ENCODE measurements at places on chromosomes 1 and 21. TPM values are rescaled to one million over a fixed set of nuclear protein-coding genes. Genes with fewer than 3 reads are reported as not detected.

- no peaks in the 10 kb centered on the region for H3K36me3 ChIP-seq
- H3K27ac ChIP-seq = no peak overlapping the region
- H3K4me1 ChIP-seq = peaks cover 18% of the 10 kb centered on the region
- no peak for DNase-seq
- H3K4me3 ChIP-seq = peak overlapping the region; percentile 50
Measured at GRCh38 chr1:245156736-245157505, 2.1 kb downstream of the KIF26B start.

DNA sequence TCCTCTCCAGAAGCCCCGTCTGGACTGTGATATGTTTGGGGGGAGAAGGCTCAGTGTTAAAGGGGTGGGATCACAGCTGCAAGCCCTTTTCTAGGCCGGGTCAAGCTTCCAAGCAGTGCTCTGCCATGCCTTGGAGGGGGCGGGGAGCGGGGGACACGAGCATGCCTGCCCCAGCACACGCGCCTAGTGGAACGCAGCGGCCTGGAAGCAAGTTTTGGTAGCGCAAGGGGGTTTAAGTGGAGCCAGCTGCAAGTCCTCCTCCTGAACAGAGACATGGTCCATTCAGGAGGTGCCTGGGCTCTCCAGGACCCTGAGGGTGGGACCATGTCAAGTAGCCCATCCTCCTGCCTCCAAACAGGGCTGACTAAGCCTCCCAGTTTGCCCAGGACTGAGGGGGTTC lies 112.2 kb downstream of the CASZ1 start:
- no peaks in the 10 kb centered on the region for H3K27me3 ChIP-seq
- H3K4me1 ChIP-seq = no peaks in the 10 kb centered on the region
- H3K4me3 ChIP-seq = no peak overlapping the region
- no peaks in the 10 kb centered on the region for H3K36me3 ChIP-seq
- no peak for DNase-seq

DNA sequence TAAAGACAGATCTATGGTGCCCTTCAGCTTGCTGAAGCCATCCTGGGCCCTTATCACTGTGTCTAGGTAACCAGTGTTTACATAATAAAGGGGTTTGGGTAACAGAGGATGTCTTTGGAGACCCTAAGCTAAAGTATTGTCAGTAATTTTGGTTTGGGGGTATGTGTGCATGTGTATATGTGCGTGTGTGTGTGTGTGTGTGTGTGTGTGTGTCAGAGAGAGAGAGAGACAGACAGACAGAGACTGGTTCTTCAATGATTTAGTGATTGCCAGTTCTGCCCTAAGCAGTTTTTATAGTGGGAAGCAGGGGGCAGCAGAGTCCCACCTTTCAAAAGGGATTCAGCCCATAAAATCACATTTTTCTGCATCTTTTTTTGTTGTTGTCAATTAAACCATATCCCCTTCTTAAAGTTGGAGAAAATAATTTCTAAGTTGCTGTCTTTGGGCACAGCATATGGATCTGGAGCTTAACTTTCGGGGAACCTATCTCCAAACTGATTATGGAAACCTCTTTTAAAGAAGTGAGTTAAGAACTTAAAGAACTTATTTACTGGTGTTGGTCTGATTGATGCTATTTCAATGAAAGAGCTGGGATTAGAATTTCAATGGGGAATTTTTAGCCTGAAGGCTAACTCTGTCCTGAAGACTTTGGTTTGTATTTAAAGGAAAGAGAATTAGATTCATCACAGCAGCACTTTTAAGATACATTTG lies 51.1 kb downstream of the ZNF326 start:
- no peaks in the 10 kb centered on the region for H3K4me1 ChIP-seq
- H3K36me3 ChIP-seq = no peaks in the 10 kb centered on the region
- no peak overlapping the region for H3K27ac ChIP-seq
- no peaks in the 10 kb centered on the region for H3K27me3 ChIP-seq

Gene CYP4Z1
- not detected for total RNA-seq

DNA sequence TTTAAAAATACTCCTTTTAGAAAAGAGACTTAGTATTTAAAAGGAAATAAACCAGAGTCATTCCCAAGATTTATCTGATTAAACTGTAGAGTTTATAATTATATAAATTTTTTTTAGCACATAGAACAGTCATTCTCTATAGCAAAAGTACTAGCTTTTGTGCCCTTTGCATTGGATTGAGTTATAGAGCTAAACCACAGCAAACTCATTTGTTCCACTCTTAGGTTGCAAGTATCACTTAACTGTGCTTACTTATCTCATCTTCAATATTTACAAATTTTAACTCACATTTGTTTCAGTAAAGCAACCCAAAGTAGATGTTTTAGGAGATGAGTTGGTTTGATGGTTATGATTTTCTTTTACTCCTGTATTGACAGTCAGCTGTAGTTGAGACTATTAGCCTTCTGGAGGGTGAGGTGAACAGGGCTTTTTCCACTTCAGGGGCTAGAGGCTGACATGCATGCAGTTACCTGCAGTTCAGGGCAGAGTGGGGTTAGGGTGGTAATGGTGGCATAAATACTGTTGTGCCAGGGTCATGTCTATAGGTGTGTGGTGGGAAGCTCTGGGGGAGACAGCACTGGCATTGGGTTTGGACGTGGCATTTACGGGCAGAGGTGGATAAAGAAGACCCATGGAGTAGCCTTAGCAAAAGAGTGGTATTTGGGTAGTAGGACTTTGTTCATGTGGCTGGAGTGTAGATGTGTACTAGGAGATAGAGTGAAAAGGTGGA lies 42.1 kb downstream of the DYRK1A start:
- H3K36me3 ChIP-seq = no peaks in the 10 kb centered on the region
- DNase-seq = no peak
- H3K27ac ChIP-seq = peak overlapping the region; percentile 61
- peaks cover 51% of the 10 kb centered on the region for H3K4me1 ChIP-seq
- H3K27me3 ChIP-seq = no peaks in the 10 kb centered on the region
- no peak overlapping the region for H3K4me3 ChIP-seq

DNA sequence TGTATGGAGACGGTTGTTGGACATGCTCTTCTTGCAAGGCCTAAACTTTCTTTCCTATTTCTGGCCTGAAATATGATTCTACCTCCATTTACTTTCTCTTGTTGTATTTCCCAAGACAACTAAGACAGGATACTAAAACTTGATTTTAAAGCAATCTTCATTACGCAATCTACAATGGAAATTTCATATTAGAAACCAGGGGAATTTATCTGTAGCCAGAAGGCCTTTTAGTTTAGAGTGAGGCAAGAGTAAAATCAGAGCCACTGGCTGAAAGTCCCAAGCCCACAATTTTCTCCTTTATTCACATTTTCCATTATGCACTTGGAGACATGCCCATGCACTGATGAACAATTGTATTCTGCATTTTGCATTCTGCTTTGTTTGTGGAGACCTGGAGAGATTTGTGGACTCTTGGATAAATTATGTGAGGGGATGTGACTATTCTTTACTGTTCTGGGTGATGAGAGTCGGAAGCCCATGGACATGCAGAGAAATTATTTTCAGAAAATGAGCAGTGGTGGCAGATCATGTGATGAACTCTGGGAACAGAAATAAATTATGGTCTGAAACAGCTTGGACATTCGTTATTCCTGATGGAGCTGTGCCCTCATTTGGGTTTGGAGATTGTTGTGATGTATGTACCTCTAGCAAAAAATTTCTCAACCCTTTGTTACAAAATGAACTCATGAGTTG lies 336.8 kb downstream of the SEC16B start:
- H3K4me3 ChIP-seq = no peak overlapping the region
- no peak overlapping the region for H3K27ac ChIP-seq
- no peaks in the 10 kb centered on the region for H3K4me1 ChIP-seq
- H3K36me3 ChIP-seq = no peaks in the 10 kb centered on the region

- no peak overlapping the region for H3K4me3 ChIP-seq
- DNase-seq = no peak
- H3K36me3 ChIP-seq = no peaks in the 10 kb centered on the region
- no peak overlapping the region for H3K27ac ChIP-seq
- H3K27me3 ChIP-seq = no peaks in the 10 kb centered on the region
Measured at GRCh38 chr1:178183796-178184195, 89.9 kb downstream of the RASAL2 start.

DNA sequence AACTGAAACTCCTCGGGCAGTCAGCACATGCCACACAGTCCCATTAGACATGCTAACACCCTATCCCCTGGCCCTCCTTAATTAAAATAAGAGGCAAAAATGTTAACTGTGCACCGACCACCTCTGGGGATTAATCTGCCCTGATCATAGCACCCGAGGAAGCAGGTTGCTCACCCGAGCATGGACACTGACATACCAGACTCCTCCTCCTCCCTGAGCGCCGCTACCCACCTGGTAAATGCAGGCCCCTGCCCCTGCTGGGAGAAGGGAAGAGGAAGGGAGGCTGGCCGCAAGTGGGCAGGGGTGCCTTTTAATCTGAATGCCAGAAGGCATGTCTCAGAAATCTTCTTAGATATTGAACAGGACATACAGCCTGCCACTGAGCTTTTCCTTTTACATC lies 360.9 kb downstream of the RRAGC start:
- H3K36me3 ChIP-seq = no peaks in the 10 kb centered on the region
- H3K4me3 ChIP-seq = no peak overlapping the region

Gene BCL2L15
- 0.87 TPM for total RNA-seq

- H3K4me1 ChIP-seq = no peaks in the 10 kb centered on the region
- no peak for DNase-seq
- H3K36me3 ChIP-seq = no peaks in the 10 kb centered on the region
- no peak overlapping the region for H3K4me3 ChIP-seq
- H3K27me3 ChIP-seq = no peaks in the 10 kb centered on the region
Measured at GRCh38 chr1:229562686-229563085, 4.2 kb upstream of the ABCB10 start.

DNA sequence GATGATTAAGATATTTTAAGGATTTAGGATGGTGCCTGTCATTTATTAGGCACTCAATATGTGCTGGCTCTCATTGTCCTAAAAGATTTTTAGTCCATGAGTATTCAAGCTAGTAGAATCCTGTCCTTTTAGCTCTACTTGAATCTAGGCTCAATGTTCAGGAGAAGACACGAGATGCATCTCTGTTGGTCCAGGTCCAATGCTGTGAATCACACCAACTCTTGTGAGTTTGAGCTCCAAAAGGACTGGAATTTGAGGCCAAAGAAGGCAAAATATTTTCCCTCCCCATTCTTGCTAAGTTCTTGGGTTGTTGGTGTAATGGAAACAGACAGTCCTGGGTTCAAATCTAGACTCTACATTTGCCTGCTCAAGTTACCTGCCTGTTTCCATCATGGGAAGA lies 1.4 kb upstream of the PODN start:
- no peak overlapping the region for H3K4me3 ChIP-seq
- no peak for DNase-seq
- H3K27me3 ChIP-seq = peaks cover 5% of the 10 kb centered on the region
- H3K36me3 ChIP-seq = no peaks in the 10 kb centered on the region
- no peak overlapping the region for H3K27ac ChIP-seq

Gene C21orf91
- 35.7 TPM for total RNA-seq

DNA sequence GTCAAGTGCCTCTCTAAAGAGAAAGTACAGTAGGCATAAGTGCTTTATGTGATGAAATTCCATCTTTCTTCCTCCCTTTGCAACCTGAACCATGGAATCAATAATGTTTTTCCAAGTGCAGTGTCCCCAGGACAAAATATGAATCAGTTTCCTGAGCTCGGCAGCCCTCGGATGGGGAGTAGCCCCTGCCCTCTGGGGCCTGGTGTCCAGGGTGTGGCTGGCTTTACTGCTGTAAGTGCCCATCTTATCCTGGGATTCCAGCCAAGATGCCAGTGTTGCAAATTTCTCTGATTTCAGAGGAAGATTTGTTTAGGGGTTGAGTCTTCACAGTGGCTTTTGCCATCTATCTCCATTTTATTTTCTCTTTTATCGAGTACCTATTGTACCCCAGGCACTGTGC lies 40.5 kb upstream of the SRP9 start:
- H3K27me3 ChIP-seq = no peaks in the 10 kb centered on the region
- DNase-seq = no peak
- no peak overlapping the region for H3K27ac ChIP-seq
- H3K4me1 ChIP-seq = no peaks in the 10 kb centered on the region
- H3K4me3 ChIP-seq = no peak overlapping the region
- H3K36me3 ChIP-seq = no peaks in the 10 kb centered on the region

DNA sequence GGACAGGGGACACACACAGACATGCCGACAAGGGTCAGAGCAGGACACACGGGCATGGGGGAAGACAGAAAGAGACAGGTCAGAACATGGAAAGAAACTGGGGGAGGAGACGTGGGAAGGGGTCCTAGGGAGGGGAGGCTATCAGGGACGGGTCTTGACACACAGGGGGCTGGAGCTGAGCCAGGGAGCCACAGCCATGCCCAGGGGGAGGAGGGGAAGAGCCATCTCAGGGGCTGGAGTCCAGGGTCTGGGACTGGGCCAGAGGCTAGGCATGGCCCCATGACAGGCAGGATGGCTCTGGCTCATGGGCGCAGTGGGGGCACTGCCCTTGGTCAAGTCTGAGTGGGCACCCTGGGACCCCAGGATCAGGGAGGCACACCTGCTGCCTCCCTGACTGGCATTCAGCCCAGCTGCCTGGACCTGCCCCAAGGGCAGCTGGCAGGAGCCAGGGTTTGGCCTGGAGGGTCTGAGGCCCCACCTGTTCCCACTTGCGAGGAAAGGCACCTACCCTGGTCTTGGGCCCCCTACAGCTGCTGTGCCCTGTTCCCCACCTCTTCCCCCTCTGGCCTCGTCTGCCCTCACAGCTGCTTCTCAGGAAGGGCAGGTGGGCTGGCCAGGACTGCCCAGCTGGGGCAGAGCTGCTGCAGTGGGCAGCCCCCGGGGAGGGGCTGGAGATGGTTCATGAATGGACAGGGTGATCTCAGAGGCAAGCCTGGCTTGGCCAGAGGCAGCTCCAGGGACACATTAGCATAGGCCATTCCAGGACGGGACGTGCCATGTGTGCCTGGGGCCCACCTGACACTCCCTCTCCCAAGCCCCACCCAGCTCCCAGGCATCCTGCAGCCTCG lies 42.9 kb downstream of the HSPG2 start:
- DNase-seq = no peak
- H3K4me3 ChIP-seq = no peak overlapping the region
- no peaks in the 10 kb centered on the region for H3K4me1 ChIP-seq
- H3K27me3 ChIP-seq = no peaks in the 10 kb centered on the region
- H3K27ac ChIP-seq = no peak overlapping the region

GRCh38 chr1:189596197-189596596 lies 881.5 kb downstream of the BRINP3 start:
- H3K27ac ChIP-seq = no peak overlapping the region
- H3K36me3 ChIP-seq = no peaks in the 10 kb centered on the region
- H3K4me3 ChIP-seq = no peak overlapping the region
- no peak for DNase-seq
- no peaks in the 10 kb centered on the region for H3K27me3 ChIP-seq

GRCh38 chr1:226443033-226443432 lies 35.1 kb upstream of the PARP1 start:
- H3K27me3 ChIP-seq = peaks cover under 1% of the 10 kb centered on the region
- no peak overlapping the region for H3K4me3 ChIP-seq
- H3K27ac ChIP-seq = no peak overlapping the region
- H3K36me3 ChIP-seq = no peaks in the 10 kb centered on the region

Gene TBX15
- 1.1 TPM for total RNA-seq

DNA sequence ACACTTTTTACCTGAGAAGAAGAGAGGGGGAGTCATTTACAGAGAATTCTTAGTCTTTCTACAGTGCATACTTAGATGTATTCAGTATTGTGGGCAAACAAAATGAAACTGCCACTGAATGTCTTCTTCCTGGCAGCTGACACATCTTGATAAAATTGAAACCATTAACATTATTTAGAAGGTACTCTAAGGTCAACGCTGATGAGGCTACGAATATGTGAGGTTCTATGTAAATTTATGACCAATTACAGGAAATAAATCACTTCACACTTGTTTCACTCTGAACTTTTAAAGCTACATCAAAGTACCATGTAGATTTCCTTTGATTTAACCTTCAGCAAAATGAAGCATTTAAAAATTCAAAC lies 51.3 kb upstream of the GFI1 start:
- peak overlapping the region; percentile 79 for H3K27ac ChIP-seq
- H3K27me3 ChIP-seq = no peaks in the 10 kb centered on the region
- H3K36me3 ChIP-seq = no peaks in the 10 kb centered on the region
- H3K4me1 ChIP-seq = peaks cover 14% of the 10 kb centered on the region
- H3K4me3 ChIP-seq = peak overlapping the region; percentile 4
